ENCODE measurements at places on chromosomes 6 and 20.

DNA sequence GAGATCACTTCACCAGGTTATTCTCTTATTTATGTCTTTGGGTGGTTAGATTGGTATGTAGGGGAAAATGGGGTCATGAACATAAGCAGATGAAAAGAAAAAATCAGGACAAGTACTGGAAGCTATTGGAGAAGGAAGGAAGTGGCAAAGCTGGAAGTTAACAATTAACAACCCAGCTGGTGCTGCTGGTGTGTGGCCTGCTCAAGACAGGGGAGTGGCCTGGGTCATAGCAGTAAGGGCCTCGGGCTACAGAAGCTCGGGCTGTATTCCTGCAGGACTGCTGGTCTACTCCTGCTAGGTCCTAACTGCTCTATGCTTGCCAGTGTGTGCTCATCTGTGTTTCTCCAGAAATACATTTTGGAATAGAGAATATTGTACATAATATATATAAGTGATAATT lies 19.6 kb downstream of the MYLIP start:
- DNase-seq = no peak

DNA sequence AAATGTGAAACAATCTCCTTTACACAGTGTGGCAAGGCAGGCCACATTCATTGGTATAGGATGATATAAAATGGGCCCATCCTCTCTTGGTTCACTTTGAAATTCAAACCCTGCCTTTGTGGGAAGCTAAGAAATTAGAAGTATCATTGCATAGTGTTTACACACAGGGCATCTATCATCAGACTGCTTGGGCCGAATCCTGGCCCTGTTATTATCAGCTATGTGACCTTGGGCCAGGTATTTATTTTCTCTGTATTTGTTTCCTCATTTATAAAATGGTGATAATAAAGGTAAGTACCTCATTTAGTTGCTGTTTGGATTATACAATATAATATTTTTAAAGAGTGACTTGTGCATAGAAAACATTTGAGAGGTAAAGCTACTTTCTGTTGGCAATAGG lies 45.5 kb downstream of the PTPRK start:
- DNase-seq = no peak

GRCh38 chr6:31740397-31741223 lies 805 bp downstream of the MSH5 start:
- peak; percentile 62 for DNase-seq

- no peak for DNase-seq
Observed at GRCh38 chr20:37362231-37362792, 16.4 kb downstream of the SRC start.

GRCh38 chr6:16130932-16131387 lies 2.1 kb downstream of the MYLIP start:
- DNase-seq = peak; percentile 75

DNA sequence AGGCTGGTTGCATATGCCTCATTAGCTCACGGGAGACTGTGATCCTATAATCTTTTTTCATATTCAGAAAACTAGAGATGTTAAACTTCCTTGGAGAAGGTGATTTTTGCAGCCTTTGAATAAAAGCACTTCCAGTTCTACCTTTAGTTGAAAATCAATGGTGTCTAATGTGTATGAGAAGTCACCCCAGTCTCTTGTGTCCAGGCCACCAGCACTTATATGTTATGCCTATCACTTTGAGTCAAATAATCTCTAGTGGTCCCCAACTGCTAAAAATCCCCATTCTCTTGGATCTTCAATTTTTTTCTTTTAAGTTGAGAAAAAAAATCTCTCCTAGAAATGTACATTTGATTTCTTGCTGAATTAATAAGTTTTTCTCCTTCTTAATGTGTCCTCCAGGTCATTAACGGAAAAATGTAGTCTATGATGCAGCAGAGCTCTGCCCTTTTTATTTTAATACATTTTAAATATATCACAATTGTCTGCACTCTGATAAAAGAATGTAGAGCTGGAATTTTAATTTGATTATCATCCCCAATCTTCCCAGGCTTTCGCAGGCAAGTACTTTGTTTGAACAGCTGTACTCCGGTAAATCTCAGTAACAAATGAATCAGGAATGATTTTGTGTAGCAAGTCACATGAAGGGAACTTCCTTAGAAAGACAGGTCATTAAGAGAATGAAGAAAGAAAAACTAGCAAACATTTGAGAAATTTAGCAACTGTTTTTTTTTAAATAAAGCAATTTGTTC lies 147.0 kb downstream of the SOX4 start:
- no peak for DNase-seq

DNA sequence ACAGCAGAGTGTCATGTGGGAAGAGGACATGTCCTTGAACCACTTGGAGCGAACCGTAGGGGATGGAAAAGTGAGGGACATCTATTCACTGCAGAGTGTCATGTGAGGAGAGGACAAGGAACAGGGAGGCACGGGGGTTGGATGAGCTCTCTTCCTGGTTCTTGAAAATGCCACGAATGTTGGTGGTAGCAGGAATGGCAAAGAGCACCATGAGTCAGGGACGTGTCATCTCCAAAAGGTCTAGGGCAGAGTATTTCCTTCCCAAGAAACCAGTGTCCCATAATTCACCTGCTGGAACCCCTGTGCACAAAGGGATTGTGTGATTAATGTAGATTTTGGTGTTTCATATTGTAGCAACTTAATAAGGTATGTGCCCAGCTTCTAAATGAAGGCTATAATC lies 136.8 kb downstream of the BFSP1 start:
- DNase-seq = no peak

GRCh38 chr6:139060332-139060731 lies 31.8 kb downstream of the ABRACL start:
- DNase-seq = no peak

DNA sequence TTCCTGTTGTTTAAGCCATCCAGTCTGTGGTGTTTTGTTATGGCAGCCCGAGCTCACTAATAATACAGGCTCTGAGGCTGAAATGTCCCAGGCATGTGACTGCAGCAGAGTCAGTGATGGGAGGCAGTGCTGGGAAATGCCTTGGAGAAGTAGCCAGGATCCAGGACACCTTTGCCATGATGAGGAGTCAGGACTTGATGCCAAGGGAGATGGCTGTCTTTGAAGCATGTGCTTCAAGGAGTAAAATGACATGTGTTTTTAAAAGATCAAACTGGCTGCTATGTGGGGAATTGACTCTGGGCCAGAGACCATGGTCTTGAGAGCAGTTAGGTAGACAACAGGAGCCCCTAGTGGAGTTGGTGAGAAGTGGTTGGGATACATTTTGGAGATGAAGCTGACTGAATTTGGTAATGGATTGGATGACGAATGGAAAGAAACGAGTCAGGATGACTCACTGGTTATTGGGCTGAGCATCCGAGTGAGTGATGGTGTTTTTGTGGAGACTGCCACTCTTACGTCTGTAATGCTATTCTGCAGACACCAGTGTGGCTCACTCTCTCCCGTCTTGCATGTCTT lies 322.2 kb downstream of the PLCB1 start:
- DNase-seq = no peak

GRCh38 chr6:40485300-40485699 lies 101.9 kb downstream of the LRFN2 start:
- no peak for DNase-seq

GRCh38 chr6:30676660-30677285 lies 4.0 kb upstream of the DHX16 start:
- no peak for DNase-seq

DNA sequence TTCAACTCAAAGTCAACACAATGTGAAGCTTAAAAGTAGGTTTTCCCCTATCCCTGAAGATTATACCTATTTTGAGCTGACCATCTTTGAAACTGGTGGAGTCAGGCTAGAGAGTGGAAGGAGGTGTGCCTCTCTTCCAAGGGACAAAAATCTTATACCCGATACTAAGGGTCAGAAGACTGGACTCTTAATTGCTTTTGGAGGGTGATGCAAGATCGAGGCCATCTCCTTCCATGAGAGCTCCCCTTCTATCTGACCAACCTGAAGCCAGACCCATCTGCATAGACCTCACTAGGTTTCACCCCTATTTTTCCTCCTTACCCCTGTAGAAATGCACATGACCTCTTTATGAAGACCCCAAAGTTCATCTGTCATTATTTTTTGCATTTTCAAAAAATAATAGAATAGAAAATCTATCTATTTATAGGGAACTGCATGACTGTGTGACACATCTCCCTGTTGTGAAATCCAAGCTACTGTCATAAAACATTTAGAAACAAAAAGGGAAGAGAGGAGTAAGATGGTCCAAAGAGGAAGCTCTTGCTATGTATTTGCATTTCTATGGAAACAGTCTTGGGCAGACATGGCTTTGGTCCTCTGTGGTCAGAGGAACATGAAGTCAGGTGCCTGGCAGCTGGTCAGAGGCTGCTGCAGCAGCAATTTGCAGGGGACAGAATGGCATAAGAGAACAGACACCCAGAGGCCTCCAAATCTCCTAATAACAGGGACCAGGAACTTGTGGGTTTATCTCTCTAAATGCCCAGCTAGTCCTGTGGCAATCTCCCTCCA lies 349.2 kb downstream of the MAFB start:
- DNase-seq = no peak

- DNase-seq = no peak
Observed at GRCh38 chr6:35489995-35490791, 6.7 kb downstream of the TEAD3 start.

- DNase-seq = no peak
Observed at GRCh38 chr20:62898093-62898964, 28.0 kb downstream of the DIDO1 start.

GRCh38 chr6:18536591-18537055 lies 149.5 kb downstream of the RNF144B start:
- DNase-seq = no peak

- DNase-seq = peak; percentile 77
Observed at GRCh38 chr20:57703013-57703412, 6.8 kb downstream of the PMEPA1 start.

GRCh38 chr6:32203426-32204267 lies 11.2 kb upstream of the GPSM3 start:
- no peak for DNase-seq

DNA sequence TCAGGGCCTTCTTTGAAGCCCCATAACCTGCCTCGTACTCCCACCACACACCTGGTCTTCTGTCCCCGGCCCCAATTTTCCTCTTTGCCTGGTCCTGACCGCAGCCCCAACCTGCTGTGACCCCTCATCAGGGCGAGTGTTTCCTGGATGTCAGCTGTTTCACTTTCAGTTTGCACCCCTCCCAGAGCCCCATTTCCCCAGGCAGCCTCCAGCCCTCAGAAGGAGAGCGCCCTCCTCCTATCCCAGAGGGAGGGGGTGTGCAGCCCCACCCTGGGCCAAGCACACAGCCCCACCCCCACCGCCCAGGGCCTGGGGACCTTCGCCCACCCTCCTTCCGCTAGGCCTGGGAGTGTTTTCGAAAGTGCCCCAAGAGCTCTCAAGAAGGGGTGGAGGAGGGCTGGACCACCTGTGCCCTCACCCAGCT lies 1.5 kb downstream of the BAK1 start:
- DNase-seq = peak; percentile 64

- no peak for DNase-seq
Observed at GRCh38 chr6:399785-400534, 8.4 kb downstream of the IRF4 start.

DNA sequence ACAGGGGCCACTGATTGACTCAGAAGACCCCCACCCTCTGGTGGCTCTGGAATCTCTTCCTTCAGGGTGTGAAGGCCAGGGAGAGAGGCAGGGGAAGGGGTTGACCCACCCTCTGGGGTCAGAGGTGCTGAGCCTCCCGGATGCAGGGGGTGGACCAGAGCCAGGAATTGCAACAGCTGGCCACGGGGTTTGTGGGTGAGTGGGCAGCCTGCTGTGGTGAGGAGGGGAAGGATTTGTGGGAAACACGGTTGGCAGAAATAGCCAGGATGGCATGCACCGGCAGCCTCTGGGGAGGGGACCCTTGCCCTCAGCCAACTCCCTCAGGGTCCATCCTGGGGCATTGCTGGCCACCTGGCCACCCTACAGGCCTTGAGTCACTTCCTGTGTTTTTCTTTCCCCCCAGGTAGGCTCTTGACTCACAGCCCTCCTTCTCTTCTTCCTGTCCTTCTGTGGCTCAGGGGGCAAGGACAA lies 92.8 kb downstream of the MRPL14 start:
- no peak for DNase-seq

GRCh38 chr20:5806457-5807263 lies 56.5 kb downstream of the SHLD1 start:
- no peak for DNase-seq

- no peak for DNase-seq
Observed at GRCh38 chr6:33165581-33166258, 26.5 kb downstream of the COL11A2 start.

DNA sequence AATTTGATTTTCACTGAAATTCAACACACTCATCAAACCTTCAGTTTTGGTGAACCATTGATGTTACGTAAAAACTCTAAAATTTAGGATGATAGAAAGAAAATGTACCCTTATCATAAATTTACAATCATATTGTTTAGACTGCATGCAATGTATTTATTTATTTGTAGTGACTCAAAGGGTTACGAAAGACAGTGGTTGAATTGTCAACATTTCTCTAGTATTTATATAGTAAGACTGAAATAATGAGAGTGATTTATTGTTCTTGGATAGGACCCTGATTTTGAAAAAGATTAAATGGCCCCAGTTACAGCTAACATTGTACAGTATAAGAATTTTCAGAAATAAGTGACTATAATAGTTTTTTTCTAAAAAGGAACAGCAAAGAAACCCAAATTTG lies 591.5 kb downstream of the RFPL4B start:
- no peak for DNase-seq

DNA sequence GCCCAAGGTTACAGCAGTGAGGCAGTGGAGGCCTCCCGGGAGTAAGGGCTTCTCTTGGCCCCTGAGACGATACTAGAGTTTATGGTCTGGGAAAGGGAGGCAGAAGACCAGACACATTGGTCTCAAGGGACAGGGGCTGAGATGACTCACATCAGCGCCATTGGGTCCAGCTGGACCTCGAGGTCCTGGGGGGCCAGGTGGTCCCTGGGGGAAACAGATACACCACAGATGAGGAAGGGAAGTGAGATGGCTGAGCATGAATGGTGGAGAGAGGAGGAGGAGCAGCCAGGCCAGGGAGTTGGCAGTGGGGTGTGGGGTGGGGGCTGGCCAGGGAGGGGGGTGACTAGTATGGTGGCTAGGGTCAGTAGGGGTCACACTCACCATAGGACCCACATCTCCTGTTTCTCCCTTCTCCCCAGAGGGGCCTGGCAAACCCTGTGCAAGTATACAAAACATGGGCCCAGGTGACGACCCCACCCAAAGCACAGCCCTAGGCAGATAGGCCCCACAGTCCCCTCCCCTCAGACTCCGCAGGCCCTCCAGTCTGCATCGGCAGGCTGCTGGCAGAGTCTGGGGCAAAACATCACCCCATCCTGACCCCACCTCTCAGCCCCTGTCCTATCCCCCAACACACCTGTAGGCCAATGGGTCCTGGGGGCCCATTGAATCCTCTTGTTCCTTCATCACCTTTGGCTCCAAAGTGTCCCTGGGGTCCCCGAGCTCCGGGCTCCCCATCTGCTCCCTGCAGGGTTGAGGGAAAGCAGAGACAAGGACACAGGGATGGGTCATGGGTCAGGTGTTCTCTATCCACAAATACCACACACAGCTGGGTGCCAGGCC lies 21.9 kb downstream of the COL11A2 start:
- no peak for DNase-seq

- DNase-seq = no peak
Observed at GRCh38 chr6:33836806-33837469, 33.1 kb upstream of the MLN start.

Measured in germinal center (tissue), 1 donor.